Ammon's horn (tissue), 1 donor: ENCODE measurements at places on chromosomes 7 and 10.
A peak's percentile ranks its signal among the peaks of the same experiment; 100 is the strongest.

- DNase-seq, result no peak
Measured at GRCh38 chr10:1374511-1375345, 318.5 kb downstream of the WDR37 start.

DNA sequence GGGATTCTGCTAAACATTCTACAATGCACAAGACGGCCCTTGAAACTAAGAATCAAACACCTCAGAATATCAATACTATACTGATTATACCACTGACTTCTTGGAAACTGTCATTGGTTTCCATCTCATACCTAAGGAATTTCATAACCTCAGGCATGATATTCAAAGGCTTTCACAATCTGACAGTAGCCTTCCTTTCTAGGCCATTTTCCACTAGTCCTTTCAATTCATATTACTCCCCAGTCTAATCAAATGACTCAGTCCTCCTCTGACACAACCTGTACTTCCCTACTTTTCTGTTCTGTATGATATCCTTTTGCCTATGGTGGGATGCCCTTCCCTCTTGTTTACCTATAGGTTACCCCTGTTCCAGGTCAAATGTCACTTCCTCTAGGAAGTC lies 48.3 kb downstream of the CSTF2T start:
- no peak for DNase-seq

DNA sequence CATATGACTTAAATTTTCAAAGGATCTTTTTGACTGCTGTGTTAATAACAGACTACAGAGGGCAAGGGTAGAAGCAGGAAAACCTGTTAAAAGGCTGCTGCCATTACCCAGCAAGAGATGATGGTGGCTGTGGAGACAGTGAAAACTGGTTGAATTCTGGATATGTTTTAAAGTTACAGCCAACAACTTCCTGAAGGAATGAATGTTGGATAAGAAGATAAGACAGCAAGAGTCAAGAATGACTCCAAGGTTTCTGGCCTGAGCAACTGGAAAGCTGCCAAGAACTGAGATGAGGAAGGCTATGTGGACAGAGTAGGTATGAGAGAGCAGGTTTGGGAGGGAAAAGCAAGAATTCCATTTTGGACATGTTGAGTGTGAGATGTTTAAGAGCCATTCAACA lies 19.1 kb downstream of the CNOT4 start:
- no peak for DNase-seq

DNA sequence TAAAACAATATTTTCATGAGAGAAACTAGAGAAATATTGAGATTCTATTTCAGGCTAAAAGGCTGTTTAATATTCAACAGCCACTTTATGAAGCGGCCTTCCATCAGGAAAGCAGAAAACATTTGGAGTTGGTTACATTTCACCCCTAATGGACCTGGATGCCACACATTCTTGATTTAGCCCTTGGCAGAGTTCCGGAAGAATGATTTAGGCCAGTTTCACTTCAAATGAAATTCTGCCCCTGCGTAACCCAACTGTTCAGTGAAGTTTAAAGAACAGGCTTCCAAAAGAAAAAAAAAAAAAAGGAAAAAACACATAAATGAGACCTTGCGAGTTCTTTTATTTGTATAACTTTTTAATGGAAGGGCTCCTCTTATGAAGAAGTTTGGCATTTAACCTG lies 239.2 kb upstream of the AKR1E2 start:
- DNase-seq, result no peak

DNA sequence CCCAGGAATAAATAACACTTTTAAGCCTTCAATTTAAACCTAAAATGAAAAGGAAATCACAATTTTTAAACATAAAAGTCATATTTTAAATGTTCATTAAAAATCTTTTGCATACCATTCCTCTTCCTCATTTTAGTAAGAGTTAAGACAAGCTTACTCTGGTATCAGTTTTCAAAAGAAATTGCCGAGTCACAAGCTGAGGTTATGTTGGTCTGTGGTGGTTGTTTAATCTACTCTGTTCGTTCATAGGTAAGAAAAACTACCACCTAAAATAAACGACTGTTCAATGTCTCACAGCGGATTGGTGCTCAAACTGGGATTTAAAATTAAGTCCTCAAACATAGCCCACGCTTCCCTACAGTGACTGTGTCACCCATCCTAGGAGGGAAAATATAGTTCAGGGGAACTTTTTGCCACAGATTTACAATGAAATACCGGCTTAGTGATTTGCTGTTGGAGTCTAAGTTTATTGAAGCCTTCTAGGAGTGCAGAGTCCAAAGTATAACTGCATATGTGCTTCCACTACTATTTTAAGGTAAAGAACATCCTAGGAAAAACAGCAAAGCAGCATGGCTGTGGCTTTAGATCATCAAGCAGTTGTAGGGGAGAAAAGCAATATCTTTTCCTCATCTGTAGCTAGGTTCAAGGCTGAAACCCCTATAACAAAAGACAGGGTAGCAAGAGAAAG lies 61.1 kb downstream of the GNAT3 start:
- DNase-seq, result no peak

DNA sequence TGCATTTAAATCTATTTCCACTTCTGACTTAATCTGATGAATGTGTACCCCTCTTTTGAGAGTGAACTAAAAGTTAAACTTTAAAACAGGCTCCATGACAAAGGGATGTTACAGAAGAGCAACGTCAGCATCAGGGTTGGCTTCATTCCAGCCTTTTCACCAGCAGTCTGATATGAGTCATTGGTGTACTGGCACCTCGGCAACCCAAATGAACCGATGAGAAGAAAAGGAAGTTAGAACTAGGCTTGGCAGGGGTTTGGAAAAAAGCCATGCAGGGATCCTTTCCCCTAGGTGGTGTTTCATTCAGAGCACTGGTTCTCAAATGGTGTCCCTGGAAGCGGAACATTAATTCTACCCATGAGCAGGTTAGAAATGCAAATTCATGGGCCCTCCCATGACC lies 53.6 kb downstream of the SEC61G start:
- peak; percentile 28 for DNase-seq
